ENCODE measurements at places on chromosomes 16 and 17.

DNA sequence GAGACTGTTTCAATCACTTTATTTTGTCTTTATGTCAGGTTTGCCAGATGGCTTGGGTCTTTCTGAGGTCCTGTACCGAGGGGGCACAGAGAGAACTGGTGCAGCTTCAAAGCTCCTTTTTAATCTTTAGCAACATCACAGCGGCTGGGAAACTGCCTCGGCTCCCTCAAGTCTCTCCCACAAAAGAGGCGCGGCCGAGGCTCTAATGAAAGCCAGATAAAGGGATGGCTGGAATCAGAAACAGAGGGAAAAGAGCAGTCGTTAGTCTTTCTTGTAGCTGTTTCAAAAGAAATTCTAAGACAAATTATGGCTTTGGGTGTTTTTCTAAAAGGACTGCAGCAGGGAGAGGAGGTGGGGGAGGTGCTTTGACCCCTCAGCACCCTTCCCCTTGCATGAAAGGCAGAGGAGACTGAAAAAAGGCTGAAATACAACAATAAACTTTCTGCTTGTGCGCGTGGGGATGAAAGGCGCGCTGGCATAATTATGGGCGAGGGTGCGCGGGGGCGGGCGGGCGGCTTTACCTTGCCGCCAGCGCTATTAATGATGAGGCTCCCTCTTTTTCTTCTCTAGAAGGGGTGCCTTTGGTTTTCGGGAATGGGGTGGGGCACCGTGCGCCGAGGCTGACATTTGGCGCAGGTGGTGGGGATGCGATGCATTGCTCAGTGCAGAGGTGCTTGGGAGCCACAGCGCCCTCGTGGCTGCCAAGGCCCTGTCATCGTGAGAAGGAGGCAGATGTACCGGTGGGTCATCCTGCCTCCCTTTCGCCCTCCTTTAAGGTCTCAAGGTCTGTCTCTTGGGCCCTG, 22.3 kb upstream of the BRD7 start:
- DNase-seq: no peak

DNA sequence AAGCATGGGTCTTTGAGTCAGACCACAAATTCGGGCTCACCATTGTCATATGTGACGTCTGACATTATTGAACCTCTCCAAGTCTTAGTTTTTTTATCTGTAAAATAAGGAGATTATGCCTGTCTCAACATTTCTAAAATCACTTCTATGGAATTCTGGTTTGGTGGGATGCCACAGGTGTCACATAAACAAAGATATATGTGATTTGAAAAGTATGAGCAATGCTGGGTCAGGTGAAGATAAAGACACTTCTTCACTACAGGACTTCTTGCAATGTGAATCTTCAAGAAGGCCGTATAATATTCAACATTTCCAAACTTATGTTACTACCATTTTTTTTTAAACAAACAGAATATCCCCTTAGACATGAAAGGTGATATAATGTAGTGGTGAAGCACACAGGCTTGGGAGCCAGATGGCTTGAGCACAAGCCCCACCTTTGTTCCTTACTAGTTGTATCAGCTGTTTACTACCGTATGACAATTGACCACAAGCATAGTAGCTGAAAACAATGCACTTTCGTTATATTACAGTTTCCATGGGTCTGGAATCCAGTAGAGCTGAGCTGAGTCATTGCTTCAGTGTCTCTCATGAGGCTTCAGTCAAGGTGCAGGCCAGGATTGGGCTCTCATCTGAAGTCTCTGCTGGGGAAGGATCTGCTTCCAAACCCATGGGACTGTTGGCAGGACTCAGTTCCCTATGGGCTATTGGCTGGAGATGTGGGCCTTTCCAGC, 87.7 kb downstream of the UTP18 start:
- DNase-seq: no peak

GRCh38 chr17:56830726-56831368, 2.9 kb downstream of the C17orf67 start:
- no peak for DNase-seq

- DNase-seq: no peak
Measured at GRCh38 chr17:50049636-50050035, 6.3 kb upstream of the ITGA3 start.

GRCh38 chr16:48156790-48157209, 1.0 kb upstream of the ABCC12 start:
- no peak for DNase-seq

GRCh38 chr17:68238871-68239253, 9.0 kb upstream of the AMZ2 start:
- no peak for DNase-seq

DNA sequence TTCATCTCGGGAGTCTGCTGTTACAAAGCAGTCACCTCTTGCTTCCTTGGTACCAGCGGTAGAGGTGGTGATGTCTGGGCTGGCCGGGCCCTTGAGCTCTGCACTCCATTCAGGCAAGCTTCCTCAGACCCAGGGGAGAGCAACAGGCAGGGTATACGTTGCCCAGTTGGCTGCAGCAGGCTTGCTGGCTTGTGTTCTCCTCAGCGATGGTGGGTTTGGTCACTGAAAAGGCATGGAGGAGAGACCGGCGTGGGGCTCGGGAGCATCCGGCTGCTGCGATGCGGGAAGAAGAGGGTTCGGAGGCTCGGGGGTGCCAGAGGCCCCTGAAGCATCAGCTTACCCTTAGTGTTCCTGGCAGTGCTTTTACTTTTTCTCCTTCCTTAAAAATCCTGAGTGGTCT, 25.8 kb downstream of the SAP30BP start:
- DNase-seq: no peak

DNA sequence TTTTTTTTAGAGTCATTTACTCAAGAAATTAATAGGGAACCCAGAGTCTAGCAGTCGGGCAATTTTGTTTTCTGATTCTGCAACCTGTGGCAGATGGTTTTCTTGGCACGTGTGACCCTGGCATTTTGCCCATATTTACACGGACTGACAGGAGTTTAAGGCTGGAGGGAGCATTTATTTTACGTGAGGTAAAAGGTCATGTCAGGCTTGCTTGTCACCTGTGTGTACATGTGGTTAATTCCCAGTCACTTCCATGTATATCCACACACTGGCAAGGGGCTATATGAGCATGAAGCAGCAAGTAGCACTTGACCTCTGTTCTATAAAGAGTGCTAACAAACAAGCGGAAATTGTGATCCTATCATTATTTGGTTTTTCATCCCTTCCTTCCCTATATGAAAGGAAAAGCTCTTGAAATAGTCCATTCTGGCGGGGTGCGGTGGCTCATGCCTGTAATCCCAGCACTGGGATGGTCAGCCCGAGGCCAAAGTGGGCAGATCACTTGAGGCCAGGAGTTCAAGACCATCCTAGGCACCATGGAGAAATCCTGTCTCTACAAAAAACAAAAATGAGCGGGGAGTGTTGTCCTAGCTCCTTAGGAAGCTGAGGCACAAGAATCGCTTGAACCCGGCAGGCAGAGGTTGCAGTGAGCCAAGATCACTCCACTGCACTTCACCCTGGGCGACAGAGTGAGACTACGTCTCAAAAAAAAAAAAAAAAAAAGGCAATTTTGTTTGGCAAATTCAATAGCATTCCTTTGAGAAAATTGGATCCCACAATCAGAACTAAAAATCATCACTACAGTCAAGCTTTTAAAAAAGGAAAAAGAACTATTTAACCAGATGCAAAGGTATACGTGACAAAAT, 2.1 kb downstream of the SPAG9 start:
- DNase-seq: no peak

DNA sequence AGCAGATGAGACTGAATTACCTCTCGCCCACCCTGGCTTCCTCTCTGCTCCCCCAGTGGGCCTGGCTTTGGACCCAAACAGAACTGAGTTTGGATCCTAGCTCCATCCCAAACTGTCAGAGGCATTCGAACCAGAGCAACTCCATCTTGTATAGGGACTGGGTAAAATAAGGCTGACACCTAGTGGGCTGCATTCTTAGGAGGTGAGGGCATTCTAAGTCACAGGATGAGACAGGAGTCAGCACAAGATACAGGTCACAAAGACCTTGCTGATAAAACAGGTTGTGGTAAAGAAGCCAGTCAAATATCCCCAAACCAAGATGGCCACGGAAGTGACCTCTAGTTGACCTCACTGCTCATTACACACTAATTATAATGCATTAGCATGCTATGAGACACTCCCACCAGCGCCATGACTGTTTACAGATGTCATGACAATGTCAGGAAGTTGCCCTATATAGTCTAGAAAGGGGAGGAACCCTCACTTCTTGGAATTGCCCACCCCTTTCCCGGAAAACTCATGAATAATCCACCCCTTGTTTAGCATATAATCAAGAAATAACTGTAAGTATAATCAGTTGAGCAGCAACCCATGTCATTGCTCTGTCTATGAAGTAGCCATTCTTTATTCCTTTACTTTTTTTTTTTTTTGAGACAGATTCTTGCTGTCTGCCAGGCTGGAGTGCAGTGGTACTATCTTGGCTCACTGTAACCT, 44.4 kb downstream of the LYRM1 start:
- DNase-seq: no peak

DNA sequence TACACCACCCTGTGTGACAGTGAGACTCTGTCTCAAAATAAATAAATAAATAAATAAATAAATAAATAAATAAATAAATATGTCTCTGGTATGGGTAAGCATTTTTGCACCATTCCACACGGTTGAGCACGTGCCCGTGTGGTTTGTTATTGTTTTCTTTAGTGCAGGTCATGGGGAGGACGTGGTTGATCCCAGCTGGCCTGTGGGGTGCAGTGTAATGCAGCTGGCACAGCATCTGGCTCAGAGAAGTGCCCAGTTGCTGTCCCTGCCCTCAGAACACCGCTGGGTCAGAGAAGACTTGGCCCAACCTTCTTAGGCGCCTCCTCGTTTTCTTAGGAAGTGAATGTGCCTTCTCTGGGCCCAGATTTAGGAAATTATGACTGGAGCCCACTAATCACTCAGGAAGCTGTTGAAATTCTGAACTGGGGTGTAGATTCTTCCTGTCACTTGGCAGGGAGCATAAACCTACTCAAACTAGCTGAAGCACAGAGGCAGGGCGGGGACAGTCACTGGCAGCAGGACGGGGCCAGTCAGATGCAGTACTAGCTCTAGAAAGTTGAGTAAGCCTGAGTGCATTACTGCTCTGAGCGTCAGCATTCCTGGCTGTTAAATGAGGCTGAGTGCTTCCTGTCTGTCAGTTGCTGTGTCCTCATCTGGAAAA, 85.9 kb downstream of the SNX29 start:
- DNase-seq: no peak

GRCh38 chr17:65074778-65075250, 18.3 kb upstream of the GNA13 start:
- DNase-seq: no peak

DNA sequence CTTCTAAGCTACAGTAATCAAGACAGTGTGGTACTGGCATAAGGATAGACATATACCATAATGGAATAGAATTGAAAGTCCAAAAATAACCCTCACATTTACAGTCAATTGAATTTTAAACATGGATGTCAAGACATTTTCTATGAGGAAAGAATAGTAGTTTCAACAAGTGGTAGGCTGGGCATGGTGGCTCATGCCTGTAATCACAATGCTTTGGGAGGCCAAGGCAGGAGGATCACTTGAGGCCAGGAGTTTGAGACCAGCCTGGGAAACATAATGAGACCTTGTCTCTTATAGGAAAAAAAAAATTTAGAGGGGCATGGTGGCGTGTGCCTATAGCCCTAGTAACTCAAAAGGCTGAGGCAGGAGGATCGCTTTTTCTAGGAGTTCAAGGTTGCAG, 122.8 kb upstream of the TBX2 start:
- DNase-seq: no peak

DNA sequence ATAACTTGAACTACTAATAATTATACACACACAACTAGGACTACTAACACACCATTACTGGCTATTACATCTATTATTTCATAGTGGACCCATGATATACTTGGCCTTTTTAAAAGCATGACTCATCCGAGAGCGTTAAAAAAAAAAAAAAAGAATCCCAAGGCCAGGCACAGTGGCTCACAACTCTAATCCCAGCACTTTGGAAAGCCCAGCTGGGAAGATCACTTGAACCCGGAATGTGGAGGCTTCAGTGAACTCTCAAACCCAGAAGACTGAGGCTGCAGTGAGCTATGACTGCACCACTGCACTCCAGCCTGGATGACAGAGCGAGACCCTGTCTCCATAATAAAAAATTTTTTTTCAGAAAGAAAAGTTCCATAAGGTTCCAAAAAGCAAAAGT, 3.1 kb downstream of the GLG1 start:
- DNase-seq: no peak

All from NCI-H1436 treated with DMSO at 0.1 percent for 48 hours (cell line).